ENCODE measurements at places on chromosomes 1 and 21. TPM values are rescaled to one million over a fixed set of nuclear protein-coding genes. Genes with fewer than 3 reads are reported as not detected.

Gene ZNF683
- not detected for total RNA-seq

Gene RPTN
- total RNA-seq: not detected

Gene TRABD2B
- total RNA-seq: 1.1 TPM

DNA sequence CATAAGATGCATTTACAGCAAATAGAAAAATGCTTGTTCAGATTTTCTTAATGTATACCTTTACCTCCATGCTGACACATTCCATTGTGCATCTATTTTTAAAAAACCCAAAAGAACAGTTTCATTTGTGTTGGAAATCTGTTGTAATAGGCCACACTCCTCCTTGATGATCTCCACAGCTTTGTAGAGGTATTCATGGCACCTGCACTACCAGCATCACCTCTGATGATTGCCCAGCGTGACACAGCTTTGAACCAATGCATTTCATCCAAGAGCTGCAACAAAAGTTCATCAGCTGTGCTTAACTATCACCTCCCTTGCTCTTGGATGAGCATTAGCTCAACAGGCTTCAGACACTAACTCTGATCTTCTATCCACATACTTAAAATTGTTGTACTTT is 8.2 kb downstream of the DYNLT5 start:
- DNase-seq: no peak
- no peaks in the 10 kb centered on the region for H3K27me3 ChIP-seq
- no peak overlapping the region for H3K27ac ChIP-seq
- H3K4me1 ChIP-seq: no peaks in the 10 kb centered on the region
- no peaks in the 10 kb centered on the region for H3K36me3 ChIP-seq
- H3K4me3 ChIP-seq: no peak overlapping the region

Gene KDF1
- not detected for total RNA-seq

Measured in heart right ventricle (tissue), 16 donors.